HTR-8/SVneo (cell line): ENCODE measurements at places on chromosomes 6 and 20.

DNA sequence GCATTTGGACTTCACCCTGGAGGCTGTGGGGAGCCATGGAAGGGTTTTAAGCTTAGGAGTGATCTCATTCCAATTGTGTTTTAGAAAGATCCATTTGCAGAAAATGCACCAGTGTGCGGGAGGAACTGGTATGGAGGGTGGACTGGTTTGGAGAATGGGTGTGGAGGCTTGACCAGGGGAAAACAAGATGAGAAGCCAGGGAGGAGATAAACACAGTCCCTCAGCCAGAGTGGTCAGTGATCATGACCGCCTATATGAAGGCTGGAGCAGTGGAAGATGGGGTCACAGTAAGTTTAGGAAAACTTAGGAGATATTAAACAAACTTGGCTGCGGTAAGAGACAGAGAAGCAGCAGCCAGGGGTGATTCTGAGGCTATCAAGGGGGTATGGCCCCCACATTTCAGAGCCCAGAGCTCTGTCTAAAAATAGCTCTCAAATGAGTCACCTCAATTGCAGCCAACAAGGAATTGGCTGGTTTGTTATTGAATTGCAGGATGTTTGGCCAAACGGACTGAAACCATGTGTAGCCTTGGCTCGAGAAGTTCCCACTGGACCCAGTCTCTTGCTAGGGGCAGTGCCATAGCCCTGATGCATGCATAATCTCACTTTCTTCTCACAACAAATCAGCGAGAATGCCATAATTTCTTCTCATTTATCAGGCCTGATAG is 159.9 kb upstream of the TOP1 start:
- DNase-seq = no peak

DNA sequence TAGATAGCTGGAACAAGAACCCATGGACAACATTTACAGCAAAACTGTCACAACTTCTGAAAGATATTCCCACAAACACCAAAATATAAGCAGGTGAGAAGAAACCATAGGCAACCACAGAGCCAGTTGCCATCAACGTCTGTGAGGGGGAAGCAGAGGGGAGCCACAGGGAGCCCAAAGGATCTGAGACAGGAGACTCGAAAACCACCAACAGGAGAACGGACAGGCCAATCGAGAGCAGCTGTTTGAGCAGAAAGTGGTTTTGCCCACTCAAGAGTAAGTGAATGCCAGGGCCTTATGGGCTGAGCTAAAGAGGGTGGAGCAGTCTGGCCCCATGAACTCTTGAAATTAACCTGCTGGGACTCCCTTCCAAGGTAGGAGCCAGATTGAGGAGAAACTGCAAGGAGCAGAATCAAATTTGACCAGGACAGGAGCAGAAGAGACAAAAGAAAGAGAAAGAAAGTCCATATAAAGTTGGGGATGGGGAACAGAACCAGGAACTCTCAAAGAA is 195.4 kb downstream of the ANKRD60 start:
- no peak for DNase-seq

DNA sequence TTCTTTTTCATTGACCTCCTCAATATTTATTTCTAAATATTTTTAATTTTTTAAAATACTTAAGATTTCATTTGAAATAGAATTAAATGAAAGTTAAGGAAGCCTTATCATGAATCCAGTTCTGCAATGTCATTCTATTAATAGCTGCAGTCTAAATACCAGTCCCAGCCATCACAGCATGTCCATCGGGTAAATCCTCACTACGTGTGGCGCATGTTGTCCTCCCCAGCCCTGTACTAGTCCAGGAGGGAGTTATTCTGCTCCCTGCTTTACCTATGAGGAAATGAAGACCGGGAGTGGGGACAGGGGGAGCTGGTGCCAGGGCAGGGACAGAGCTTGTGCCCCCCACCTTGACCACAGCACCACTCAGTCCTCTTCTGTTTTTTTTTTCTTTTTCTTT is 125.1 kb upstream of the QKI start:
- DNase-seq = no peak

- DNase-seq = no peak
Measured at GRCh38 chr6:34339971-34340370, 52.5 kb downstream of the NUDT3 start.

DNA sequence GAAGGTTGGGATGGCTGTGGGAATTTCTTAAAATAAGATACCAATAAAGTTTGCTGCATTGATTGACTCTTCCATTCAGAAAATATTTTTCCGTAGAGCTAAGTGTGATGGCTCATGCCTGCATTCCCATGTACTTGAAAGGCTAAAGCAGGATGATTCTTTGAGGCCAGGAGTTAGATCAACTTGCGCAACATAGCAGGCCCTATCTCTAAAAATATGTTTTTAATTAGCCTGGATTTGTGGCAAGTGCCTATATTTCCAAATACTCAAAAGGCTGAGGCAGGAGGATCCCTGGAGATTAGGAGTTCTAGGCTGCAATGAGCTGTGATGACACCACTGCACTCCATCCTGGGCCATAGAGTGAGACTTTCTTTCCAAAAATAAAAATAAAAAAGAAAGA is 431.2 kb upstream of the PTCHD4 start:
- DNase-seq = no peak

DNA sequence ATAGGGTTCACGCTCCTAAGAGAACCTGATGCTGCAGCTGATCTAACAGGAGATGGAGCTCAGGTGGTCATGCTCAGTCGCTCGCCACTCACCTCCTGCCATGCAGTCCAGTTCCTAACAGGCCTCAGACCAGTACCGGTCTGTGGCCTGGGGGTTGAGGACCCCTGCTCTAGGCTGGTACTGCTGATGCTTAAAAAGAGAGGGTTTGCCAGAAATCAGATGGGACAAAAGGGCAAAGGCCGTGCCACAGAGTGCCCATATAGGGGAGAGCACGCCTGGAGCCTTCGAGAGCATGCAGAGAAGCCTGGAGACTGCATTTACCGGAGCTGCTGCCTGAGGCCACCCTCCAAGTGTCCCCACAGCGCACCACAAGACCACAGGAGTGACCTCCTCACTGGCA is 75.5 kb downstream of the PTPN1 start:
- no peak for DNase-seq

GRCh38 chr20:3339076-3339475 is 68.4 kb downstream of the DNAAF9 start:
- no peak for DNase-seq

- DNase-seq = no peak
Measured at GRCh38 chr20:5734602-5735001, 15.6 kb upstream of the SHLD1 start.

DNA sequence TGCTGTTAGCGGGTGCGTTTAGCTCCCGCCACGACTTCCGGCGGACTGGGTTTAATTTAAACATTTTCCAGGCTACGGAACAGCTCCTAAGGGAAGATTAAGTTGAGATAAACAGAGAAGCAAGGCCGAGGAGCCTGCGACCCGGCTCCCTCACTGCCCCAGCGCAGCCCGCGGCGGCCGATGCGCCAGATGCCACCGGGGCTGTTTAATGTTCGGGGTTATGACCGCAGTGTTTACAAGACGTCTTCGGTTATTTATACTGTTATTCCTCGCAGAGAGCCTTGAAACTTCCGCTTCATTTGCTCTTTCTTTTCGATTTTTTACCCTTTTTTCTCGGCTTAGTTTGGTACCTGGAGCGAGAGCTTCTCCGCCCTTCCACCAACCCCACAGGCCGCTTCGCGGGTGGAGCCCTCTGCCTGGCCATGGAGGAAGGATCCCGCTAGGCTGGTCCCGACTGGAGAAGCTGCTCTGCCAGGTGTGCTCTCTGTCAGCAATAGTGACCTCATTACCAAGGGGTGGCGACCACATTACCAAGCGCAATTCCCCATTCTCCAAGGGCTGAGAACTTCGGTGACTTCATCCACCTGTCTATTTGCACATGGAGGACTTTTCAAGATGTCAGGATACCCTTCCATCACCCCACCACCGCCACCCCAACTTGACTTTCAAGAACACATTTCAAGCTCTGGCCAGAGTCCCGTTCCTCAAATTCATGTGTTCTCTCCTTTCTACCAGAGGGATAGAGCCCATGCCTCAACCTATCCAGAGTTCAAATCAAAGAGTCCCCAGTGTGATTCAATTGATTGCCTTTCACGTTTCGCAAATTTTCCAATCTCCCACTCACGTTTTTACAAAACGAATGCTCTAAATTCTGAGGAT is 4.1 kb downstream of the TCF21 start:
- DNase-seq = no peak

- DNase-seq = peak; percentile 42
Measured at GRCh38 chr6:72748759-72749158, 126.9 kb downstream of the KCNQ5 start.

DNA sequence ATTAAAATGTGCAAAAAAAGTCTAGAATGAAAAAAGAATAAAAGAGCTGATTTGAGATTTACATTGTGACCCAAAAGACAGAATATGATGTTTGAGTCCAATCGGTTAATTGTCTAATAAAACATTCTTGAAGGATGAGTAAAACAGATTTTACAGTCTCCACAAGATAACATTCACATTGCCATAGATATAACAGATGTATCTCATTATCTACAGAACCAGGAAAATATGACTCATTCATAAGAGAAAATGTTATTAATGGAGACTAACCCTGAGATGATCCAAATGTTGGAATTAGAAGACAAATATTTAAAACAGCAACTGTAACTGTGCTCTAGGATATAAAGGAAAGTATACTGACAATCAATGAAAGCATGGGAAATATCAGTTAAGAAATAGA is 141.7 kb downstream of the RFX6 start:
- DNase-seq = no peak

DNA sequence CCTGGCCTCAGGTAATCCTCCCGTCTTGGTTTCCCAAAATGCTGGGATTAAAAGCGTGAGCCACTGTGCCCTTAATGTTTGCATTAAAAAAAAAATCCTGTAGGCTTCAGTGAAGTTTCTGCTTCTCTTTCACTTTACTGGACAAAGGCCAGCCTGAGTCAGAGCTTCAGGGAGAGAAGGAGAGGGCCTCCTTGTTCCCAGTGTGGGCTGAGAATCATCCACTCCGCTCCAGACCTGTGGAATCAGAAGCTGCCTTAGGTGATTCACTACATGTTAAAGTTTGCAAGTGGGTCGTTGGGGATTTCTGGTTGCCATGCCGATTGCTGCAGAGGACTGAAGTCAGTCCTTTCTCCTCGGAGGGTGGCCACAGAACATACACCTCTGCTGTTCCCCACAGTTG is 113.3 kb upstream of the EEF1E1 start:
- DNase-seq = no peak

DNA sequence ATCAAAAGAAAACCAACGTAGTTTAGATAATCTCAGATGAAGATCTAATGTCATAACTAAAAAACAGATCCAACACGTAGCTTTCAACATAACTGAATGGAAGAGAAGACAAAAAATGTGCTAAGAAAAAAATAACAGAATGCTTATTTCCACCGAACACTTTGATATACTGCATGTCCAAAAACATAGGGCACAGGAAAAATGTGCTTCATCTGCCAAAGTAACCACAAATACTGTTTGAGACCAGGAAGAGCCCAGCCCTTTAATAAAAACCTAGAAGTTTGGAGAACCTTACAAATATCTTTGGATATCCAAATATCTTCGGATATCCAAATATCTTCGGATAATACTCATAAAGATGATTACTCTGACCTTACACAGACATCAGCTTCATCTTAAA is 19.8 kb downstream of the LAMA4 start:
- no peak for DNase-seq

DNA sequence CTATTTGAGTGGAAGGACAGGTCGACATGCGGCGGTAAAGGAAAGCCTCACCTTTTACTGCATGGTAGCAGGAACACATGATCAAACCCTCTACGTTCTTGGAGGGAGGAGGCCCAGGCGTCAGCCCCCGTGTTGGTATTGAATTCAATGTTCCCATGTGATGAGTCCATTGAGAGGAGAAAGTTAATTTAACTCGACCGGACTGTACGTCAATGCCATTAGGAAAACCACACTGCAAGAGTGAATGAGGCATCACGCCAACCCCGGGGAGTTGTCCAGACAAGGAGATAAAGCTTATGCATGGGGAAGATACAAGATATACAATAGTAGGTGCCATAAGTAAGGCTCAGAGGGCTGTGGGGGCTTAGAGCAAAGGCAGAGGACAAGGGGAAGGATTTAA is 213.9 kb upstream of the ECI2 start:
- DNase-seq = no peak

GRCh38 chr6:144481527-144481926 is 196.4 kb downstream of the UTRN start:
- DNase-seq = no peak

DNA sequence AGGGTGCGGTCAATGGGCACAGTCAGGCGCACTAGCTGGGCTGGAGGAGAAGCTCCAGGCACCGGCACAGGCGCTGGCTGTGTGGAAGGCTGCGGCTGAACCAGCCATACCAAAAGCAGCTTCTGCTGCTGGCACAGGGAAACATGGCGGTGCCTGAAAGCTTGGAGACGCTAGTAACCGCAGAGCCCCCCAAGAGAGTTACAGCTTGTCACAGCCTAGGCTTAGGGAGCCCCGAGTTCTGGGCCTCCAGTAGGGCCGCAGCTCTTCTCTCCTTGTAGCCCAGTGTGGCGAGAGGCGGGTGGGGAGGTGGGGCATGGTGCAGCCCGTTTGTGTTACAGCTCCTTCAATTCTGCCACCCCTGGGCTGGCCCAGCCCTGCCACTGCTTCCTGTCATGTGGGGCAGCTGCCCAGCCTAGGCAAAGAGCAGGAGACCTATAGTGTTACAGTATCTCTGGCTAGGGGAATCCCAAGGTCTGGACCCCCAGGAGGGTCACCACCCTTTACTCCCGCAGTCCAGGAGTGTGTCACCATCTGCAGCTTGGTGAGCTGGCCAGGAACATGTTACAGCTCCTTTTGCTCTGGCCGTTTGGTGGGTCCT is 58.6 kb upstream of the MANEA start:
- DNase-seq = no peak

GRCh38 chr6:75368151-75368779 is 83.7 kb upstream of the TMEM30A start:
- DNase-seq = peak; percentile 37

GRCh38 chr6:88823998-88824397 is 139.4 kb downstream of the RNGTT start:
- peak; percentile 3 for DNase-seq

DNA sequence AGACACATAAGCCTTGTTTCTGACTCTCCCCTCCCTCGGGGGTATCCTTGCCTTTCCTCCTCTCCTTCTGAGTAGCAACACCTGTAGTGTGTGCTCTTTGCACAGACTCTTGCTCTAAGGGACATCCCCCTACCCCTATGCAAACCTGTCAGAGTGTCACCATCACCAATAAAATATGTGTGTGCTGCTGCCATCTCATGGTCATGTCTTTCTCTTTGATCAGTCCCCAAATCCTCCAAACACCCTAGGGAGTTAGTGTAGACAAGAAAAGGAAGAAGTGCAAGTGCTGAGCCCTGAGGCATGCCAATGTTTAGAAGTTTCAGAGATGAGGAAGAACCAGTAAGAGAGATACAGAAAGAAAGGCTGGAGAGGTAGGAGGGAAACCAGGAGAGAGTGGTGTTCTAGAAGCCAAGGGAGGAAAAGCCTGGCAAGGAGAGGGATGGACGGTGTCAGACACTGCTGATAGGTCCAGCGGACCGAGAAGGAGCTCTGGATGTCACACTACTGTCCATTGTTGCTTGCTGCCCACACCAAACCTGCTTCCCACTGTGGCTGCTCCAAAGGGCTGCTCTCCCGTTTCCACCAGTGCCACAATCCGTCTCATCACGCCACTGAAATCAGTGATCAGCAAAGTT is 16.4 kb downstream of the TRMT6 start:
- DNase-seq = no peak

GRCh38 chr20:24971376-24972101 is 21.0 kb downstream of the APMAP start:
- DNase-seq = no peak
